ENCODE measurements at places on chromosomes 4 and X.

DNA sequence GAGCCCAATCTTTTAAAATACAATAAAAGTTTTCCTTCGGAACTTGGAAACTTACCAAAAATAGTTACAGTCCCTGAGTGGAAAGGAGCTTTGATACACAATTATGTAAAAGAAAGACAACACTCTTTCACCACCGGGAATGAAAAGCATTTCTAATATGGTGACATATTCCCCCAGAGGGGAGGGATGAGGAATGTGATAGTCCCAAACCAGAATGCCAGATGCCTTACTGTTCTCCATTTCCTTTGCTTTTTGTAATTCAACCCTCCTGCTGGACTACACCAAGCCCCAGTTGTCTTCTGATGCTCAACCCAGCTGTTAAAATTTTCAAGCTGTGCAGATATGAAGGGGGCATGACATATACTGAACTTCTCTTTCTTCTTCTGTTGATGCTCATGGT lies 4.1 kb downstream of the PRIMPOL start:
- no peak for DNase-seq

- DNase-seq, result no peak
Measured at GRCh38 chr4:29852537-29852936, 867.6 kb upstream of the PCDH7 start.

GRCh38 chrX:95760356-95760755 lies 924.3 kb upstream of the DIAPH2 start:
- no peak for DNase-seq

GRCh38 chr4:84482564-84483563 lies 16.2 kb downstream of the NKX6-1 start:
- DNase-seq, result no peak

- DNase-seq, result no peak
Measured at GRCh38 chr4:113447769-113448168, 313.8 kb downstream of the CAMK2D start.

- DNase-seq, result no peak
Measured at GRCh38 chr4:69104719-69105275, 8.5 kb downstream of the UGT2B7 start.

GRCh38 chr4:95563638-95564337 lies 15.0 kb upstream of the UNC5C start:
- DNase-seq, result no peak

- DNase-seq, result no peak
Measured at GRCh38 chr4:113260688-113261087, 211.2 kb downstream of the ANK2 start.

GRCh38 chr4:124872659-124873058 lies 160.1 kb upstream of the ANKRD50 start:
- DNase-seq, result no peak

DNA sequence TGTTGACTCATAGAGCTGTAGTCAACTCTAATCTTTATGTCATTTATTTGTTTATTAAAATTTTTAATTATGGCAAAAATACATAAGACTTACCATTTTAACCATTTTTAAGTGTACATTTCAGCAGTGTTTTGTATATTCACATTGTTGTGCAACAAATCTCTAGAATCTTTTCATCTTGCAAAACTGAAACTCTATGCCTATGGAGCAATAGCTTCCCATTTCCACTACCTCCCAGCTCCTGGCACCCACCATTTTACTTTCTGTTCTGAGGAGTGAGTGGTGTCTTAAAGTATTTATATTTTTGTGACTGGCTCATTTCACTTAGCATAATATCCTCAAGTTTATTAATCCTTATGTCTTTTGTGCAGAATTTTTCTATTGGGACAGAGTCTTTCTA lies 181.0 kb downstream of the GPAT3 start:
- DNase-seq, result no peak

GRCh38 chrX:115589419-115589818 lies 28.4 kb downstream of the PLS3 start:
- DNase-seq, result no peak

DNA sequence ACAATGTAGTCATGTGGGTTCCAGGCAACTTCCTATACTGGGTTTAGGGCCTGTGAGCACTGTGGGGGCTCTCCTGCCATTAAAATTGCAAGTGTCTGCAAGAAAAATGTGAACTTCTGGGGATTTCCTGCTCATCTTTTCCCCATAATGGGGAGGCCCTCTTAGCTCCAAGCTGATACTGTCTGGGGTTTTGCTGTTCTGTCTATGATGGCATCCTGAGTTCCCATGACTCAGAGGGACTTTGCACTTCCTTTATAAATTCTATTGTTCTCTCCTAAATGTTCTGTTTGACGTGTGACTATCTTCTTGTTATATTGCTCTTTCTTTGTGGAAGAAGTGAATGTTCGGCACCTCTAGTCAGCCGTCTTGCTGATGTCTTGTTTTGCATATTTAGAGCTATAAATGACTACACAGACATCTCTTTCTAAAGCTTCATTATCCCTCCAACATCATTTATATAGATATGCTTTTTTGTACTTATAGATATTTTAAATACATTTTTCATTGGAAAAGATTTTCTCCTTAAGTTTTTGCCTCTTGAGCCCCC lies 465.8 kb downstream of the NAF1 start:
- DNase-seq, result no peak

GRCh38 chr4:155532373-155533085 lies 134.1 kb upstream of the GUCY1A1 start:
- no peak for DNase-seq

DNA sequence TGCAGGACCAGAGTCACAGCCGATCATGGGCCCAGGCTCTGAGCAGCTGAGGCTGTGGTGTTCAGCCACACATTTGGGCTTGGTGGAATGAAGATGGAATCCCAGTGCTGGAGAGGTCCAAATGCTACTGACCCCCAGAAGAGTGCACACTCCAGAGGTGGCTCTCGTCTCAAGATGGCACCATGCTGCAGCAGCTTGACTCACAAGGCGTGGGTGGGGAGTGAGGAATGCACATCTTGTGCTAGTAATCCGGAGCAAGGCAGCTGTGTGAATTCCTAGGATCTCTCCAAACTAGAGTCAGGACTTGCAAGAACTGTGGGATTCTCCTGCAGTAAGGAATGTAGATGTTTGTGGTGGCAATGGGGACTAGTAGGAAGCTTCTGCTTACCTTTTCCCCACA lies 28.7 kb downstream of the RAB28 start:
- no peak for DNase-seq

GRCh38 chr4:2281575-2282343 lies 19.9 kb upstream of the MXD4 start:
- peak; percentile 91 for DNase-seq

DNA sequence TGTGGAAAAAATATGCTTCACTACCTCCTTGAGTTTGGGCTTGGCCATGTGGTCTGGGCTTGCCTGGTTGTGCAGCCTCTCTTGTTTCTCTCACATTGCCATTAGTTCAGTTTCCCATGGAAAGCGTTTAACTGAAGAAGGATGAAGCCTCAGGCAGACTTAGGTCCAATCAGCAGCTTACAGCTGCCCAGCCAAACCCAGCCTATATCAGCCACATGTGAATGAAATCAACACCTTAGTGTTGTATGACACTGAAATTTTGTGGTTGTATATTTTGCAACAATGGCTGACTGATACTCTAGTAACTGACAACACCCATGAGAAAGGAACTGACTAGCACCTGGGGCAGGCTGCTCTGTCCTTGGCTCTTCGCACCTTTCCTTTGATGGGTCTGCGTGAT lies 81.2 kb downstream of the KLF8 start:
- no peak for DNase-seq

GRCh38 chrX:53356186-53356585 lies 66.3 kb downstream of the SMC1A start:
- DNase-seq, result no peak

DNA sequence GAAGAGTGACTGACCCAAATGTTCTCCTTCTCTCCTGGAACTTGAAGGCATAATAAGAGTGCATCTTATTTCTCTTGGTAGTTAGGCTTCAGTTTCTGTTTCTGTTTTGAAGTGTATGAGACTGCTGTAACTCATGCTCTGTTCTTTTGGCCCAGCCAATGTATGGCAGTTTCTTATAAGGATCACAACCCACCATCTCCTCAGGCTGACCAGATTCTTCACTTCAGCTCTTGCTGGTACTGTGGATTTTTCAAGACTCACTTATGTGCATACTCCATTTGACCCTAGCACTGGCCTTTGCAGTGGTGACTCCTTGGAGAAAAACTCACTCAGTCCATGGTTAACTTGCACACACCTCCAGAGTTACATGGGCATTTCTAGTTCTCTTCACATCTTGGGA lies 9.6 kb upstream of the YTHDC1 start:
- DNase-seq, result no peak

DNA sequence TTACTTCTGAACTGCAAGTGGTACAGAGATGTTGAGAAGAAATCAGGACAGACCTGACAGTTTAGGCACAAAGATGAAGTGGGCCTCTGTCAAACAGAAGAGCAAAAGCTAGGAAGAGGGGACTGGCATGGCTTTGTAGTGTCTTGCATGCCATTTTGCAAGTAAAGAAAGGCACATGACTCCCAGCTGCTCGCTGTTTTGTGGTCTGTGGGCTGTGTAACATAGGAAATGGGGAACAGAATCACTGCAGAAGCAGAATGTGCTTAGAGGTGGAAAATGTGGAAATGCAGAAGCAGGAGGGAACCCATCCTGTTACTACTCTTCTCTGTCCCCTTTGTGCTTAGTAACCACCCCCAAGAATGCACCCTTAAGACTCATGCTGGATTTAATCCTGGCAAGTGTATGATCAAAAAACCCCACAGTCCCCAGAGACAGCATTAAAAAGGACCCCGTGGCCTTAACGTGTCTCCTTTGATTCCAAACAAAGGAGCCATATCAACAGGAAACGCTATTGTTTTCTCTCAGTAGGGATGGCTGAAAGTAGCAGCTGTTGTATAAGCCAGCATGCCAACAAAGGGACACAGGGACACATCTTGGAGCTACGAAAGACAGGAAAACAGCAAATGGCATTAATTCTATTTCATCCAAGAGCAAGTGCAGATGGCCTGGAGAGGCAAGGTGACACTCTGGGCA lies 177.6 kb upstream of the GLRA2 start:
- DNase-seq, result no peak

DNA sequence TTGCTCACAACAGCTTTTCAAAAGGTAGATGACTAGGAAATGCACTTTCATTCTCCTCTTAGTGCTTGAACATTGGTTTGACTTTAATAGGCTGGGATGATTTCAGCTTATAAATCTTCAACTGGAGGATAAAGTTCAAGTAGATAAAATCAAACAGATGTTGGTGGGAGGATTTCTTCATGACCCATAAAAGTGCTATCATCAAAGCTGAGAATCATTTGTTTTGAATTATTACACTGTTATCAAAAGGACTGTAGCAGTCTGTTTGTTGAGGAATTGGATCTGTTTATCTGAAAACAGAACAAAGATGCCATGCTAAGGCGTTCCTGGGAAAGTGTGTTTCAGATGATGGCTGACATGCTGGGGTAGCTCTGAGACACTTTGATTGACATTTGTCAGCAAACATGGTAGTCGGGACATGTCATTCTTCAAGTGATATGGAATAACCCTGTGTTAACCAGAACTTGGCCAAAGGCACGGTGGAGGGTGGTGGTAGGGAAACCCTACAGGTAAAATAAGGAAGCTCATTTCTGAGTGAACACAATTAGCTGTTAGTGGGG lies 304.0 kb upstream of the PITX2 start:
- DNase-seq, result no peak

- DNase-seq, result no peak
Measured at GRCh38 chr4:14399848-14400247, 602.4 kb upstream of the CPEB2 start.

DNA sequence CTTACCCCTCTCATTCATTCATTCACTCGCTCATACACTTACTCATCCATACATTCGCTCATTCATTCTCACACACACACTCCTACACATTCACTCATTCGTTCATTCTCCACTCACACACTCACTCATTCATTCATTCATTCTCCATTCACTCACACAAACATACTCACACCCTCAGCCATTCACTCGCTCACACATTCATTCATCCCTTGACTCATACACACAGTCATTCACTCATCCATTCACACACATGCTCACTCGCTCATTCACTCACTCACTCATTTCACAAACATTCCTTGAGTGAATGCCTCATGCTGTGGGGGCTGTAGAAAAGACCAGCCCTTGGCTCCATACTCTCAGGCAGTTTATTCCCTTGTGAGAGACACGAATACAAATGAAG lies 151.1 kb upstream of the MAMLD1 start:
- no peak for DNase-seq

DNA sequence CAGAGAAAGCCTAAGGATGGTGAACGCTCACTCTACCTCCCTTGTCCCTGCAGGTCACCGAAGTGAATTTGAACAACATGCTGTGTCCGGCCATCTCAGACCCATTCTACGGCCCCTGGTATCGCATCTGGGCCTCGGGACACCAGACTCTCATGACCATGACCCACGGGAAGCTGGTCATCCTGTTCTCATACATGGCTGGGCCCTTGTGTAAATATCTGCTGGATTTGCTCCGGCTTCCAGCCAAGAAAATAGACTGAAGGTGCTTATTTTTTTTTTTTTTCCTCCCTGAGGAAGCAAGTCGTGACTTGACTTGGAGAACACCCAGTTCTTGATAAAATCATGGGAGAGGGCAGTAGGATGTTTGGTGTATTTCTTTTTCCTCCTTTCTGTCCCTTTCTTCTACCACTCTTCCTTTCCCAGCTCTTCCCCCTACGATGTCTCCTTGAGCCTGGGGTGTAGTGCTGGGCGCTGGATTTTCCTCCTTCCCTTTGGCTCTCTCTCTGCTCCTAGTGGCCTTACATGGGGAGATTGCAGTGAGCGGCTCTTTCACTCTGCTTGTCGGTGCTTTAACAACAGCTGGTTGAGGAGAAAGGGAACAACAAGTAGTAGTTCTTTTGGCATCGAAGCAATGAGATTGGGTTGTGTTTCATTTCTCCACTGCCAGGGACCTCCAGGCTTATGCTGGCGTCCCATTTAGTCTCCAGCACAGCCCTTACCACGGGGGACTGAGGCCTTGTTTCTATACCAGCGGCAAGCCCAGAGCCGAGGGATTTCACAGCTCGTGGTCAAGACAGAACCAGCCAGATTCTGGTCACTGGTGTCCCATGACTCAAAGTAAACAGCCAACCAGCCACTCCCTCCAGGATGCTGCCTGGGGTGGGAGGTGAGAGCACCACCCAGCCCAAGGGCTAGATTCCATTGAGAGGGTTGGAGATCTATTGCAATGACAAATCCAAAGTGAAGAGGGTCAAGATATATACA lies 144.4 kb downstream of the AMMECR1 start:
- no peak for DNase-seq

GRCh38 chr4:186146458-186146857 lies 42.0 kb downstream of the FAM149A start:
- DNase-seq, result no peak

GRCh38 chrX:12798601-12799000 lies 7.4 kb downstream of the PRPS2 start:
- no peak for DNase-seq
